Dermis microvascular lymphatic vessel endothelial cell (primary cell): ENCODE measurements at places on chromosomes 3 and 15.

- peak; percentile 39 for DNase-seq
Observed at GRCh38 chr3:186540221-186540834, 3.9 kb downstream of the CRYGS start.

GRCh38 chr15:90154861-90155626 is 46.1 kb upstream of the SEMA4B start:
- DNase-seq, result no peak

DNA sequence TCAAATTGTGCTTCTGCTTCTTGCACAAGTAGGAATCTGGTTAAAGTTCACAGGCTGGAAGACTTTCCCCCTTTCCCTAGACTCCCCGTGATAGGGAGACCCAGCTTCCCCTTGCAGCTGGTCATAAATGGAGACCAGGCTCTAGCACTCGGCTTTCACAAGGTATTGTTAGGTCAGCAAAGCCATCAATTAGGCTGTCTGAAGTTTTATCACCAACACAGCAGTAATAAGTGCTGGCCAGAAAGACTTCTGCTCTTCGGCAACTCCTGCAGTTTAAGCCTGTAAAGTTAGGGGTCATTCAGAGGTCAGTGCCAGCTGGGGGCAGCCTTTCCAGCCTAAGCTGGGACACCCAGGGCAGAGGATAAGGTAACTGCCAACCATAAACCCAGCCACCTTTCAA is 203.4 kb downstream of the MEIS2 start:
- no peak for DNase-seq

DNA sequence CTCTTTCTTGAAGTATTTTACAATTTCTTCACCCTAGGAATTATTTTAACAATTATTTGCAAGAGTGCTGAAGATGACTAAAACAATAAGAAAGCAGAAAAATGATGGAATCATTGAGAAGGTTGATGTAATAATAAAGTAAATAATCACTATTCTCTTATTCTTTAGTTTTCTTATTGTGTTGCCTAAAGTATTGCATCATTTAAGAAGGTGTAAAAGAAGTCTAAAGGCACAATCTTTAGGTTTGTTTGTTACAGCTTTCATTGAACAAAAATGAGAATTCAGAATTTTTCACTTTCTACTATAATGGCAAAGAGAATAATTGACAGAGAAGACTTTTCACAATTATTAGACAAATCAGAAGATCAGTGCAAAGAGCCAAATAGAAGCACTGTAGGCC is 65.2 kb downstream of the ASTE1 start:
- no peak for DNase-seq

DNA sequence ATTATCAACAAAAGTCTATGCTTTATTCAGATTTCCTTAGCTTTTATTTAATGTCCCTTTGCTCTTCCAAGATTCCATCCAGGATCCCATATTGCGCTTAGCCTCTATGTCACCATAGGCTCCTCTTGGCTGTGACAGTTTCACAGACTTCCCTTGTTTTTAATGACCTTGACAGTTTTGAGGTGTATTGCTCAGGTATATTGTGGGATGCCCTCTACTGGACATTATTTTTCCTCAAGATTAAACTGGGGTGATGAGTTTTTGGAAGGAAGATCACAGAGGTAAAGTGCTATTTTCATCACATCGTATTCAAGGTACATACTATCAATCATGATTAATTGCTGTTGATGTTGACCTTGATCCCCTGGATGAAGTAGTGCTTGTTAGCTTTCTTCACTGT is 99.1 kb upstream of the SMAD3 start:
- no peak for DNase-seq

- peak; percentile 10 for DNase-seq
Observed at GRCh38 chr3:32685543-32686185, 676 bp downstream of the CNOT10 start.

DNA sequence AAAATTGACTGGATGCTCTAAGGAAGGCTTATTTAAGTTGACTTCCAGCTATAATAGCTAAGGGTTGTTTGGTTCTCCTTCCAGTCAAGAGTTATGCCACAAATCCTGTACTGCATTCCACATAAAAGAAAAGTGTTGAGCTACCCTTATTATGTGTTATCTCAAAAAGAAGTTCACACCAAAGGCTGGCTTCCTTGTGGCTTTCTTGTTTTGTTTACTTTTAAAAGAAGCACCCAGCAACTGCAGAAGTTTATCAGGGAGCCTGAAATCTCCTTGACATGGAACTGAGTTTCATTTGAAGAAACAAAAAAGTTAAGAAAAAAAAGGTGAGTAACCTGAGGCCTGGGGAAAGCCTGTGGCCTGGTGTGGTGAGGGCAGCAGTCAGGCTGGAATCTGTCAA is 10.2 kb downstream of the MGLL start:
- DNase-seq, result no peak
